Peyer's patch (tissue), 4 donors: ENCODE measurements at places on chromosomes 16 and 17. TPM values are rescaled to one million over a fixed set of nuclear protein-coding genes. Genes with fewer than 3 reads are reported as not detected.

DNA sequence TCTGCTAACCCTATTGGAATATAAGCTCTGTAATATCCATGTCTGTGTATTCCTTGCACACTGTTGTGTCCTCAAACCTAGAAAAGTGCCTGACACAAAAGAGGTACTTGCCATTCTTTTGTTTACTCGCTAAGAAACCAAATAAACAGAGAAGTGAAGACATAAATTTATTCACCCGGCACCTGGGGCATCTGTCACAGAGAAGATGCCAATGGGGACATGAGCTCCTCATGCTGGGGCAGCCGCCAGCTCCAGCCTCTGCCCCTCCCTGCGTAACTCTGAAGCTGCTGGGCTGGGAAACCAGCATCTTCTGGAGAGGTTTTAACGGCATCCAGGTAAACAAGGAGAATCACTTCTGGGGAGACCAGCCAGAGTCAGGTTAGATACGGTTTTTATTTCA lies 15.1 kb upstream of the CDRT4 start:
- DNase-seq, result no peak

DNA sequence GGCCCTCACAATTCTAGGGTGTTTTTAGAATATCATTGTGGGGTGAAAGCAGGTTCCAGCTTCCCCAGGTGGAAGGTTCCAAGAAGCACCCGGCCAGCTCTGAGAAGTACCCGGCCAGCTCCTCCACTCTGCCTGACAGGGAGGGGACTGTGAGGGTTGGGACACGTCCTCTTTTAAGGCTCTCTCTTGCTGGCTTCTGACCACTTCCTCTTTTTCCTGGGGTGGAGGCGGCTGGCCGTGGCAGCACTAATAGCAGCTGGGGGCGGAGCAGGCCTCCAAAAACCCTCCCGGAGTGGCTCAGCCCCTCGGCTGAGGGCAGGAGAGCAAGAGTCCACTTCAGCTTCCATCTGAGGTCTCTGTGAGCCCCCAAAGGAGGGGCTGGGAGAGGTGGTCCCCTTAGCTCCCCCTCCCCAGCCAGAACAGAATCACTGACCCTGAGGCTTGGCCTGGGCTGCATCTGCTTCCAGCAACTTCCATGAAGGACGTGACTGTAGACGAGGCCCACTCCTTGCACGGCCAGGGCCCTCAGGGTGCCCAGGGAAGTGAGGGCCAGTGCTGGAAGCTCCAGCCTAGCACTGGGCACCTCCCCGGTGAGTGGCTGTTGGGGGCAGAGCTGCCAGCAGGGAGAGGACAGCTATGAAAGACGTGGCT lies 26.7 kb upstream of the PLCG2 start:
- peak; percentile 85 for DNase-seq

- no peak for DNase-seq
Measured at GRCh38 chr17:35605678-35606077, 18.6 kb downstream of the AP2B1 start.

GRCh38 chr16:87190288-87191230 lies 126.6 kb downstream of the C16orf95 start:
- DNase-seq, result no peak

FBXL16 gene
- total RNA-seq, result 1.5 TPM

NECAB2 gene
- not detected for total RNA-seq

DNA sequence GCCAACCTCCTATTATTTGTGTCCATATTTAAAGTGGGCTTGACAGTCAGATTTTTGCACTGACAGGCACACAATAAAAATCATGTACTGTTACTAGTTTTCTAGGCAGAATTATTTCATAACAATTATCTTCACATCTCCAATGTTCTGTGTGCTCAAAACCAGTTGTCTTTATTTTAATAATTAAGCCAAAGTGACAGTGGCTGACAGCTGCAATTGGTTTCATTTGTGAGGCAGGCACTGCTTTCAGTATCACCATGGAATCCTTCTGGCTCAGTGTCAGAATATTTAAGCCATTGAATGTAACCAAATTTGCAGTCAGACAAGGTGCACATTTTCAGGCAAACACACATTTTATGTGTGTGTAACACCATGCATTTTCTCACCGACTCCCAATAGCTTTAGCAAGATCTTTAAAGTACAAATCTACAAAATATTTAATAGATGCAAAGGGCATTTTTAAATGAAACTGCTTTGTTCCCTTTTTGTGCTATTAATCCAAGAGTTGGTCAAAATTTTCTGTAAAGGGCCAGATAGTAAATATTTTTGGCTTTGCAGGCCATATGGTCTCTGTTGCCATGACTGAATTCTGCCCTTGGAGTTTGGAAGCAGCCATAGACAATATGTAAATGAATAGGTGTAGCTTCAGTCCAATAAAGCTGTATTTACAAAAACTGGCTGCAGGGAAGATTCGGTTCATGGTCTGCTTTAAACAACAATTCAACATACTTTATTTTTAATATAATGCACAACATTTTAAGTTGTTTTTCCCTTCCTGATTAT lies 486.0 kb downstream of the KCNJ2 start:
- DNase-seq, result no peak

GRCh38 chr17:77749321-77749751 lies 209.2 kb upstream of the TNRC6C start:
- no peak for DNase-seq

RETREG3 gene
- 31.4 TPM for total RNA-seq

PDILT gene
- total RNA-seq, result not detected

- no peak for DNase-seq
Measured at GRCh38 chr16:25051406-25052150, 36.4 kb upstream of the ARHGAP17 start.

GRCh38 chr16:72241930-72242329 lies 70.0 kb upstream of the PMFBP1 start:
- no peak for DNase-seq

DNA sequence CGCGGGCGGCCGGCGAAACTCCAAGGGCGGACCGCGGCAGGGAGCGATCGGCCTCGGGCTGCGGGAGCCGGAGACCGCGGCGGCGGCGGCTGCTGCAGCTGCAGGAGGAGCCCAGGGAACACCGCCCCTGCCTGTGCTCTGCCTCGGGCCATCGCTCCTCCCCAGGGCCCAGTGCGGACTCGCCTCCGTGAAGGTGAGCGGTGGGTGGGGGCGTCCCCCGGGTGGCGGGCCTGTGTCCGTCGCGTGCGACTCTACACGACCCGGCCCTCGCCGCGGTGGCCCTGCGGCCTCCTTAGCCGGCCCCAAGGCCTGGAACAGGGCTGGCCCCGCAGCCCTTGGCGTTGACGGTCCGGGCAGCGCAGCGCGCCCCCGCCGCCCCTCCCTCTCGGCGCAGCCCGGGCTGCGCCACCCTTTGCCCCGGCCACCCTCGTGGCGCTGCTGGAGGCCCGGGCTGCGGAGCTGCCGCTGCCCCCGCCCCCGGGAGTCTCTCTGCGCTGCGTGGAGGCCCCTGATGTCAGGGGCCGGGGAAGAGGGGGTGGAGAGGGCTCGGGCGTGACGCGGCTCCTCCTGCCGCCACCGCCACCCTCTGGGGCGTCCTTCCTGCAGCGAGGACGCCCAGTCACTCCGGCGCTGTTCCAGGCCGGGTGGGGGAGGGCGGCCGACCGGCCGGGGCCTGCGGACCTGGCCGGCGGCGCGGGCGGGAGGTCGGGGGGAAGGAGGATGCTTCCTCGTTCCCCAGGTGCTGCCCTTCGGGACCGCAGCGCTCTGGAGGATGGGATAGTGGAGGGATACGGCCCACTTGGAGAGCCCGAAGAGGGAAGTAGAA lies 485 bp downstream of the DYNLL2 start:
- DNase-seq, result peak; percentile 81

DNA sequence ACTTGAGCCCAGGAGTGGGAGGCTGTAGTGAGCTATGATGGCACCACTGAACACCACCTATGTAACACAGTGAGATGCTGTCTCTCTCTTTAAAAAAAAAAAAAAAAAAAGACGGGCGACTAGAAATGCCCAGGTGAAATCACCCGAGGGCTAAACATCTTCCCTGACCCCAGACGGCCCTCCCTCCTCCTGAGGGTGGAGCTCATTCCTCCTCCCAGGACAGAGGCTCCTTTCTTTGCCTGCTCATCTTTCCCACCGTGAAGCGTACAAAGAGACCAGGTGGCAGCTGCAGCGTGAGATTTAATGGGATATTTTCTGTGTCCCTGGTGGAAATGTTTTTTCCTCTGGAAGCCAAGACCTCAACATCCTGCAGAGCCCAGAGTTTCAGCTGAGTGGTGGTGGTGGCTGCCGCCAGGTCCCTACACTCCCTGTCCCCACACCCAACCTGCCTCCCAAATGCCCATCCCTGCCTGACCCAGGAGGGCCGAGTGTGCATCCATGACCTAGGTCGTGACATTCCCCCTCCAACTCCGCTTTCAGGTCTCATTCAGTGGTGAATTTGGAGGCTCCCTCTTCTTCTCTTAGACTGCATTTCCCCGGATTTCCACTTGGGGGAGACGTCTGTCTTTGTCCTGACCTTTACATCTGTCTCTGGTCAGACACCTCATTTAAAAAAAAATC lies 14.4 kb upstream of the GPRC5B start:
- no peak for DNase-seq

DNA sequence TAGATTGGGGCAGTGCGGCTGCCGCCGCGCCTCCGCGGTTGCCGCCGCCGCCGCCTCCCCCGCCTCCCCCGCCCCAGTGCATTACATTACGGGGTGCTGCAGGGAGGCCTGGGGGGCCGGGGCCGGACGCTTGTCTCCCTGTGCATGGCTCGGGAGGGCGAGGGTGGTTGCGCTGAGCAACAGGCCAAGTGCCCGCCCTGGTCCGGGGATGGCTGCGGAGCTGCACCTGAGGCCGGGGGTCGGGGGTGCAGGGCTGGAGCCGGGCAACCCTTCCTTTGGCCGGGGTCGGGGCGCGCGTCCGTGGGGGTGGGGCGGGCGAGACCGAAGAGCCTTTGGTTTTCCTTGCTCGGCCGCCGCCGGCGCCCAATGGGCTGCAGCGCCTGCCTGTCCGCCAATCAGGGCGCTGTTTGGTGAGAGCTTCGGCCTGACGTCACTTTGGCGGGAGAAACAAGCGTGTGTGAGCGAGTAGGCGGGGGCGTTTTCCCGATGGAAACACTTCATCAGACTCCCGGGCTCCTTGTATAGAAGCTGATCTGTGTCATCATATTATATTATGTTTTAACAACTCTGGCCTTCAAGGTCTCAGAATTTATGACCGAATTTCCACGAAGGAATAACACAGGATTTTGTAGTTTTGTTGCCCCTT lies 941 bp upstream of the FBXL20 start:
- DNase-seq, result peak; percentile 94

DNA sequence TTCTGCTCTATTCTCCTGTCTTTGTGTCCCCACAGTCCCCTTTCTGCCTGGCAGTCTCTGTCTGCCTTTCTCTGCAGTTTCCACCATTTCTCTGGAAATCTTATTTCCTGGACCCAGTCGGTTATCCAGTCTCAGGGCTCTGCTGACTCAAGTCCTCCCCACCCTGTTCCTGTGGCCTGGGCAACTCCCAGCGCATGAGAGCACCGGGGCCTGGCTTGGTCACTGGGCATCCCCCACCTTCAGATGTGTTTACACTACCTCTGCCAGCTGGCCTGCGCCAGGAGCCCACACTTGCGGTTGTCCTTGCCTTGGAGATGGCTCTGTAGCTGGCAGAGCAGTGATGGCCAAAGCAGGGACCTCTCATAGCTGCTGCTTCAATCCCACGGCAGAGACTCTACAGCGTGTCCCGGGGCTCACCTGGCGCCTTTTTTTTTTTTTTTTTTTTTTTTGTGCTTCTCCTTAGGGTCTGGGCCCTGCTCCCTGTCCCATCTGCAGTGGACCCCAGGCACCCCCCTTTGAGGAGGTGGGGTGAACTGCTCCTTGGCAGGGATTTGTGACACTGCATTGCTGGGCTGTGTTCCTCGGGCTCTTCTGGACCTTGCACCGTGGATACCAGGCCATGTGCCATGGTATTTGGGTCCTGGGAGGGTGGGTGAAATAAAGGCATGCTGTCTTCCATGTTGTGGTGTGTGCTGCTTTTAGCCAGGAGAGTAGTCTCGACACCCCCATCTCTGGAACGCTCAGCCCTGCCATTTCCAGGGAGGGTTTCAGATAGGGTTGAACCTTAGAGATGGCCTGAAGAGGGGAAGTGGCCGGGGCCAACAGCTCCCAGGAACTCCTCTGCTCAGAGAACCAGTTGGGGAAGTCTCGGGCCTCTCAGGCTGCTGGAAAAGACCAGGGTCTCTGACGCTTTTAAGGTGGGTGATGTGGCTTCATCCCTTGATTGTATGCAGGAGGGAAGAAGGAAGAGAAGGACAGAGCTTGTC lies 17.5 kb downstream of the GUCY2D start:
- no peak for DNase-seq

- no peak for DNase-seq
Measured at GRCh38 chr17:81298991-81299738, 4.1 kb upstream of the SLC38A10 start.

GRCh38 chr16:11090232-11090631 lies 145.9 kb downstream of the CLEC16A start:
- no peak for DNase-seq

ERAL1 gene
- total RNA-seq, result 43.8 TPM

WNT9B gene
- total RNA-seq, result not detected

DNA sequence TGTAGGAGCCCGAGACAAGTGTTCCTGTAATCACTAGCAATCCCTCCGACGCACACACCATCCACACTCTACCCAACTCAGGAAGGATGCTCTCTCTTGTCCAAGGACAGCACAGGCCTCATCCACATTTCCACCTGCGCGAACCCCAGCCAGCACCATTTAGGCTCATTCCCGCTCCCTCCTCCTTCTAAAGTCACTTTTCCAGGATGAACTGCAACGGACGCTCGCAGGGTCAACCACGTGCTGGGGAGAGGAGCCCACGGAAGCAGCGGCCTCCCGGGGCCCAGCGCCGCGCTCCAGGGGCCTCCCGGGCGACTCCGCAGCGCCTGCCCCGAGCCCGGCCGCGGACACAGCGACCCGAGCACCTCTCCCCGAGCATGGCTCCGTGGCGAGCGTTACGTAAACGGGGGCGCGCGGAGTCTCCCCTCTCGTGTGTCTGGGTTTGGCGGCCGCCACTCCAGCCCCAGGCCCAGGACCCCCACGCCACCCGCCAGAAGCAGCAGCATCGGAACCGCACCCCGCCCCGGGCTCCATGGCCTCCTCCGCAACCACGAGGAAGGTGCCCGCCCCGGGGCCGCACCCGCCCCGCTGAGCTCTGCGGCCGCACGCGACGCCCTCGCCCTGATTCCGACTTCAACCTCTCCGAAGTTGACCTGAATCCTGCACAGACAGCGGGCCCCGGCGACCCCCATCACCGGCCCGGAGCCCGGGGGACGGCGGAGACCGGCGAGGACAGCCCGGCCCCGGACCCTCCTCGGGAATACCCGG lies 668 bp downstream of the USP36 start:
- DNase-seq, result peak; percentile 82

DNA sequence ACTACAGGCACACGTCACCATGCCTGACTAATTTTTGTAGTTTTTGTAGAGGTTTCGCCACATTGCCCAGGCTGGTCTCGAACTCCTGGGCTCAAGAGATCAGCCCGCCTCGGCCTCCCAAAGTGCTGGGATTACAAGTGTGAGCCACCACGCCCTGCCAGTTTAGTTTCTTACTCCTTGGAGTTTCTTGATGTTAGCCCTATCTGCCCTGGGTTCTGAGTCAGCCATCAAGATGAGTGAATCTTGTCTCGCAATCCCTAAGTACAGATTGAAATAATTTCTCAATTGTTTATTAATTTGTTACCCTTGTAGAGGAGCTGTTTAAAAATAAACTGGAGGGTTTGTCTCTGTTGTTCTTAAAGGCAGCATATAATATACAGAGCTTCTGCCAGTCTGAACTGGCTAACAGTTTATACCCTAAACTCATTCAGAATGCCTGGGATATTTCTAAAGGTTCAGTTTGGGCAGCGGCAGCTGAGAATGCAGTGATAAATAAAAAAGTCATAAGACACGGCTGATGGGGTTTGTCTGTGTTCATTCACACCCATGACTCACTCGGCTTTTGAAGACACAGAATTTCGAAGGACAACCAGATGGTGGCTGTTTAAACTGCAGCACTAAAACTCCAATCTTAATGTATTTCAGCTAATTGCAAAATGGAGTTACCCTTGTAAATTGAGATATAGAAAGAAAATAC lies 39.6 kb downstream of the GPRC5B start:
- DNase-seq, result no peak
